ENCODE measurements at places on chromosomes 7 and 10.

GRCh38 chr10:101545898-101546297 is 42.2 kb downstream of the POLL start:
- no peaks in the 10 kb centered on the region for H3K27me3 ChIP-seq
- H3K36me3 ChIP-seq, result no peaks in the 10 kb centered on the region
- DNase-seq, result no peak
- H3K27ac ChIP-seq, result no peak overlapping the region
- H3K4me1 ChIP-seq, result peaks cover 6% of the 10 kb centered on the region

DNA sequence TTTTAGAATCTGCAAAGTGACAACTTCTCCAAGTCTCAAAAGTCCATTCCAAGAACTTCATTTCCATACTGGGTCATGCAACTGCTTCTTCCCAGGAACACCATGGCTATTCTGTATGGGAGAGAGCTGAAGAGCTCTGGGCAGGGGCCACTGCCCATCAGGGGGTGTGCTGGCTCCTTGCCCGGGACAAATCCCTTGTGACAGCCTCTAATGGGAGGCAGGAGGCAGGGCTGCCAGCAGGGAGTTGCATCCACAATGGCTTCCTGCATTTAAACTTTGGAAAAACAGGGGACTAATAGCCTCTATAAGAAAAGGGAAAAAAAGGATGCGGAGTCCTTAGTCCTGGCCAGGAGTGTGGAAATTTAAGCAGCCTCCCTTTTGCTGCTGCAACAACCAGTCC is 18.4 kb upstream of the FRMD4A start:
- no peak overlapping the region for H3K4me3 ChIP-seq
- H3K27ac ChIP-seq, result no peak overlapping the region
- no peaks in the 10 kb centered on the region for H3K36me3 ChIP-seq
- no peaks in the 10 kb centered on the region for H3K27me3 ChIP-seq

DNA sequence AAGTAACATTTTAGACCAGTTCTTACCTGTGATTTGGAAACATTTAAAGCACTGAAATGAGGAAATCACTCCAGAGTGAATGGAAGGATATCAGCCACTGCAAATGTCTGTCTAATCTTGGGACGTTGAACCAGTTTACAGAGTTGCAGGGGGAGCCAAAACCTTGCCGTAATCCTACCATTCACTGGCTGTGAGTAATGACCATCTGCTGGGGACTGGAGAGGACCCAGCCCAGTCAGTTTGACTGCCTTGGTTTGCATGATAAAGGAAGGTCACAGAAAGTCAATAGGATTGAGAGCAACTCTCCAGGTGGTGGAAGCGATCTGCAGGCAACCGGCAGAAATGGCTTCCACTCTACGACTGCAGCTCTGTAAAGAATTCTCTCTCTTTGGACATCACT is 167.2 kb downstream of the AKR1D1 start:
- H3K27me3 ChIP-seq, result no peaks in the 10 kb centered on the region
- no peak overlapping the region for H3K27ac ChIP-seq
- no peaks in the 10 kb centered on the region for H3K4me1 ChIP-seq
- peak; percentile 16 for DNase-seq

DNA sequence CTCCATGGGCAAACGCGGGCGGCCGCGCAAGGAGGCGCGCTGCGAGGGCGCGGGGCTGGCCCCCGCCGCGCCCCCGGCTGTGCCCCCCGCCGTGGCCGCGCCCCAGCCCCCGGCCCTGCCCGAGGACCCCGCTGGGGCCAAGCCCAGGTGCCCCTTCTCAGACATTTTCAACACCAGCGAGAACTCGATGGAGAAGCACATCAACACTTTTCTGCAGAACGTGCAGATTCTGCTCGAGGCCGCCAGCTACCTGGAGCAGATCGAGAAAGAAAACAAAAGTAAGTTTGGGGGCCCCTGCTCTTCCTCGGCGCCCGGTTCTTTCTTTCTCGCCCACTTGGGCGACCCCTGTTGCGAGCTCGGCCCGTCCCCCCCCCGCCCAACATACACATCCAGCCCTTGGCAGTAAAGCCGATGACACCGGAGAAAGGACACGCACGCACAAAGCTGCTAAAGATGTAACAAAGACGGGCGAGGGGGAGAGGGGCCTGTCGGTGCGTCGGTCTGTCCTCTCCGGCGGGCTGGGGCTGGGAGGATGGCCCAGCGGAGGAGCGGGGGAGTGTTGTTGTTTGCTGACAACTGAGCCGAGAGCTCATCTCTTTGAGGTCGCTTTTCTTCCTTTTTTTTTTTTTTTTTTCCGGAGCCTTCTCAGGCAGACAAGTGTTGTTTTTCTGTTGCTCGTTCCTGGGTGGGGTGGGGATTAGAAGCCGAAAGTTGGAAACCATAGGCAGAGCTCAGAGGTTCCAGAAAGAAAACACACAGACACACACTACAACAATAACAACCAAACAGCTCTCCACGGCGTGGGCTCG is 604 bp downstream of the MXI1 start:
- H3K27me3 ChIP-seq, result no peaks in the 10 kb centered on the region
- H3K36me3 ChIP-seq, result no peaks in the 10 kb centered on the region
- H3K4me3 ChIP-seq, result peak overlapping the region; percentile 88
- peaks cover 28% of the 10 kb centered on the region for H3K4me1 ChIP-seq

GRCh38 chr7:6444516-6445269 is 3.1 kb downstream of the DAGLB start:
- no peaks in the 10 kb centered on the region for H3K27me3 ChIP-seq
- peaks cover 27% of the 10 kb centered on the region for H3K36me3 ChIP-seq
- H3K4me3 ChIP-seq, result no peak overlapping the region
- no peak overlapping the region for H3K27ac ChIP-seq

DNA sequence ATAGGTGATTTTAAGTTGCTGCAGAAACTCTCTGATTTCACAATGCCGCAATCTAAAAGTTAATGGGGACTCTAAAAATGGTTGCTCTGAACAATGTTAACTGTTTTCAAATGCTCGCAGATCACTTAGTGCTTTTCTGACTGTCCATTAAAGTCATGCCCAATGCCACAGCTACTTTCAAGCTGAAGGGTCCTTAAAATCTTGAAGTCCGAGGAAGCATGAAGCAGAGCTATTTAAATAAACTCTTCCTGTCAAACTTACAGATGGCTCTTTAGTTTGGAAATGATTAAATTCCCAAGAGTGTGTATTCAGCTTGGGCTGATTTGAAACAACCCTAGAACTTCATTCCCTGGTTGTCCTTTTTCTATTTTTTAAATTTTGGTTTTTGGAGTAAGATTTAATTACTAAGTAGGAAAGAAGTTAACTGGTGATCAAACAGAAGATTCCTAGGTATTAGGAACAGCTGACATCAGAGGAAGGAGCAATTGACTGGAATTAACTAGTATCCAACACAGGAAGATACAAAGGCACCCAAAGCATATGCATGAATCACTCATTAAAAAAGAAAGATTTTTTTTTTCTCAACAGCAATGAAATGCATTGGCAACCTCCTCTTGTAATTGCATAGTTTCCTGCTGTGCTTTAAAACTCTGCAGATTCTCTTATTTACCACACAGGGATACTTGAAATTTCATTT is 105.1 kb downstream of the NRP1 start:
- H3K4me1 ChIP-seq, result peaks cover 63% of the 10 kb centered on the region
- peak overlapping the region; percentile 0 for H3K4me3 ChIP-seq
- peaks cover 23% of the 10 kb centered on the region for H3K36me3 ChIP-seq
- H3K27me3 ChIP-seq, result no peaks in the 10 kb centered on the region

DNA sequence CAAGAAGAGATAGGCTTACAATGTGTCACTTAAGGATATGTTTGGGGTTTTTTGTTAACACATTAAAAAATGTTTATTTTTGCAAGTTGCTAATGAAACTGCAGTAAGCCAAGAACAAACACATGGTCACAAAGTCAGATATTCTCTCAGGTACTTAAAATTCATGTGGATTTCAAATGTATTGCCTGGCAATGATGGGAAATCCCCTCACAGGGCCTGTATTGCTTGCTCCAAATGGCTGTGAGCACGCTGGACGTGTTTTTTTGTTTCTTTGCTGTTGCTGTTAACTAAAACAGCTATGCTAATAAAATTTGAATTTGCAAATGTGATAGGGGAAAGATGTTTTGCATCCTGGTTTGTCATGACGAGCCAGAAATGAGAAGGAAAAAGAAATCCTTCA is 3.8 kb upstream of the CELF2 start:
- peaks cover 55% of the 10 kb centered on the region for H3K4me1 ChIP-seq
- H3K4me3 ChIP-seq, result no peak overlapping the region
- H3K27ac ChIP-seq, result peak overlapping the region; percentile 62
- H3K27me3 ChIP-seq, result peaks cover 38% of the 10 kb centered on the region
- no peak for DNase-seq
- H3K36me3 ChIP-seq, result no peaks in the 10 kb centered on the region
